ENCODE measurements at places on chromosomes 1 and 21.

DNA sequence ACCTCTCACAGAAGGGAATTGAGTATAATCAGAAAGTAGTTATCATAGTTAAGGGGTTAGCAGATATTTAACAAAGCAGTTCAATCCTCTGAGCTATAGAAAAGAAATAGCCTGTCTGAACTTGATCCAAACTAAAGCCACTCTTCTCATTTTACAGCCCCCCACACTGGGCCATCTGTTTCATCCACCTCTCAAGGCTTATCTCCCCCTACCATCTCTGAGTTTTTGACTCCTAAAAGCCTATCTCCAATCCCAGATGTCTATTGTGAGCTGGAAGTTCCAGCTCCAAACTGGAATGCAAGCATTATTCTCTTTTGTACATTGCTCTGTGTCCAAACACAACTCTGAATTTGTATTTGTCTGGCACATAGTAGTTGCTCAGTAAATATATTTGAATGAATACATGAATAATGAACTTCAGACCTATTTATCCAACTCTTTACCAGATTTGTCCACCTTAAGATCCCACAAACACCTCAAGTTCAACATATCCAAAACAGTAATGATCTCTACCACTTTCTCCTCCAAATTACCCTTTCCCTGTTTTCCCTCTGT, 98.1 kb downstream of the PLPP3 start:
- DNase-seq = no peak

- DNase-seq = no peak
Observed at GRCh38 chr1:55708781-55709180, 493.6 kb upstream of the USP24 start.

- no peak for DNase-seq
Observed at GRCh38 chr1:87115317-87115890, 201.0 kb downstream of the HS2ST1 start.

DNA sequence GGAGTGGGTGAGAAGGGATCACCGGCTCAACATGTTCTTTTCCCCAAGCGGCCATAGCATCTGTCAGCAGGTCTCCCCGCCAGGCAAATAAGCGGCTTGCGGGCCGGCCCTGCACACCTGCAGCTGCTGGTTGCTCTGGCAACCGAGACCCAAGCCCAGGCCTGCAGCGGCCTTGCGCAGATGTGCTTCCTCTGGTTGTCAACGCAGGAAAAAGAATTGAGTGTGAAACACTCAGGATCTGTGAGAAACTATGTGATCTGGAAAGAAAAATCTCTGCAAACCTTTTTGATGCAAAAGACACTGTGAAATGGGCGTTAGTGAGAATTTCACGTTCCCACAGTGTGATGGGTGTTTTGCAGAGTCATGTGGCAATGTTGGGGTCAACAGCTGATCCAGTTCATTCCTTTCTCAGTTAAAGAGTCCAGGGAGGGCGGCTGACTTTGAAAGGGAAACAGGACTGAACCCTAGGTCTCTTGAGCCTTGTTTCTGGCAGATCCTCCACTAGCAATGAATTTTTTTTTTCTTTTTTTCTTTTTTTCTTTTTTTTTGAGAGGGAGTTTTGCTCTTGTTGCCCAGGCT, 28.4 kb downstream of the TOMM20 start:
- peak; percentile 34 for DNase-seq

DNA sequence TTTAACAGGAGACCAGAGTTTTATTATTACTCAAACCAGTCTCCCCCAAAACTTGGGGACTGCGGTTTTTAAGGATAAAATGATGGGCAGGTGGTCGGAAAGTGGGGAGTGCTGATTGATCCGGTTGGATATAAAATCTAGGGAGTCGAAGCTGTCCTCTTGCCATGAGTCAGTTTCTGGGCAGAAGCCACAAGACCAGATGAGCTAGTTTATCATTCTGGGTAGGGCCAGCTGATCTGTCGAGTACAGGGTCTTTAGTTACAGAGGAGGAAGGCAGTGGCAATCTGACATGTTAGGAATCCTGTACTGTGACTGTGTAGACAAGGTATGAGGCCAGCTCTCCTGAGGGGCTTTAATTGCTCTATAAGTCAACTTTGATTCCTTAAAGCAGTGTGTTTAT, 22.9 kb upstream of the FOXE3 start:
- no peak for DNase-seq

GRCh38 chr1:198679535-198680173, 40.8 kb downstream of the PTPRC start:
- DNase-seq = no peak

GRCh38 chr21:42650441-42651421, 2.7 kb upstream of the PDE9A start:
- no peak for DNase-seq

GRCh38 chr1:80170811-80171485, 1164.4 kb upstream of the ADGRL4 start:
- no peak for DNase-seq

Measured in NCI-H1092 treated with DMSO at 0.1 percent for 48 hours (cell line).